ENCODE measurements at places on chromosomes 7 and 10.

DNA sequence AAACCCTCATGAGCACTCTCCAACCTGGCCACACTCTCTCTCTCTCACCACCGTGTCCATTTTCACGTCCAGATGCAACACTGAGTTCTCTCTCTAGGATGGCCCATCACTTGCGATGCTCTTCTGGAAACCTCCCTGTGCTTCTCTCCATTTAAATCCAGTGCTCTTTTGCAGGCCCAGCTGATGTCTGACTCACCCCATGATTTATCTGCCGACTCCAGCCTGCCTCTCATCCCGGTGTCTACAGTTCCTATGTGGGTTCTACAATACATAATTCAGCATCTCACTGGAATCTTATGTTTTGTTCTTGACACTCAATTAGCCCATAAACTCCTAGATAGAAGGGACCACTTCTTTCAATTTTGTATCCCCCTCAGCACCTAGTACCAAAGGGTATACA, 5.0 kb downstream of the TPK1 start:
- DNase-seq, result no peak

- no peak for DNase-seq
Observed at GRCh38 chr7:128408709-128409595, 830 bp downstream of the IMPDH1 start.

- DNase-seq, result no peak
Observed at GRCh38 chr7:77326131-77326530, 90.0 kb downstream of the GSAP start.

DNA sequence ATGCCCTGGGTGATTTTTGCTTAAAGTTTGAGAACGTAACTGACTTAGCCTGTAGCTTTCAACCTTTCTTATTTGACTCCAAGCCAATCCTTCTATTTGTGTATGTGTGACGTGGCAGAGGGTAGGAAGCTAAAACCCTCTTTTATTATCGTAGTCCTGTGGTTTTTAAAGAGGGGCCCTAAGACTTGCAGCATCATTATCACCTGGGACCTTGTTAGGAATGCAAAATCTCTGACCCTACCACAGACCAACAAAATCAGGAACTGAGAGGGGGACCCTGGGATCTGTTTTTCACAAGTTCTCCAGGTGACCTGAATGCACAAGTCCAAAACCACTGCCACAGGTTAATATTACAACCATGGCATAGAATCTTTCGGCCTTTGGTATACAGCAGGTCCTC, 80.1 kb downstream of the OSBPL3 start:
- no peak for DNase-seq

DNA sequence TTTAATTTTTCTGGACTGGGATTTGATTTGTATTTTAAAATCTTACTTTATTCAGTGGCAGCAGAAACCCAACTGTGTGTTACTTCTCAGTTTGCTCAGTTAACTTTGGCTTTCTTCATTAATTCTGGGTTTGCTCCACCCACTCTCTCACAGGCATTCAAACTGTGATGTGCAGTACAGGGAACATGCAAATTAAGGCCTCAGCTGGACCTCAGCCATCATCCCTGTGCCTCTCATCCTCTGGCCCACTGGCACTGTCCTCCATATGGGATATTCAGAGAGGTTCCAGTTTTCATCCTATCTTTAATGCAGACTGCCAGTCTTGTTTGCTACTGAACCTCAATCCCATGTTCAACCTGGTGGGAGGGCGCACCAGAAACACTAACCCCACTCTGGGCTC, 743.4 kb upstream of the IGFBP3 start:
- no peak for DNase-seq

Measured in stimulated activated CD8-positive, alpha-beta memory T cell treated with anti-CD3 and anti-CD28 coated beads, Interleukin-4, amount 100 ng/mL, for 24 hours (primary cell).